Stimulated activated CD8-positive, alpha-beta memory T cell treated with anti-CD3 and anti-CD28 coated beads, Interleukin-7, amount 100 ng/mL, for 1 hour (primary cell): ENCODE measurements at places on chromosomes 3 and 15.

- no peak for DNase-seq
These were observed 310.5 kb upstream of the THBS1 start for GRCh38 chr15:39270221-39270855.

GRCh38 chr3:176041812-176042211 is 1155.5 kb downstream of the TBL1XR1 start:
- DNase-seq = no peak

GRCh38 chr3:193701953-193702635 is 109.1 kb downstream of the OPA1 start:
- DNase-seq = no peak

DNA sequence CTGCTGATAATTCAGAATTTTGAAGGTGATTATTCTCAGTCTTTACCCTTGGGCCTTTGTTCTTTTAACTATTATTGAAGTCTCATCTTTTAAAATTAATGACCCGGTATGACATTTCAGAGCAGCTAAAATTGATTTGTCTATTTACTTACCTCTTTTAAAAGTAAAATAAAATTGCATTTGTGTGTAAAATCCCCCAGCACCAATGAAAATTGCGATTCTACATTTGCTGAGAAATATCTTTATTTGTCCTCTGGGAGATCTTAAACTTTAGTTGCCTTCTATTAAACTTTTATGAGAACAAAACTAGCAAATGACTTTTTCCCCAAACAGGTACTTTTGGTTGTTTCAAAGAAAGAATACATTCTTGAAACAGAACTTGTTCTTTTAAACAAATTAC is 7.5 kb upstream of the IL5RA start:
- DNase-seq = no peak

- no peak for DNase-seq
These were observed 19.8 kb downstream of the CMTM7 start for GRCh38 chr3:32411442-32411841.

DNA sequence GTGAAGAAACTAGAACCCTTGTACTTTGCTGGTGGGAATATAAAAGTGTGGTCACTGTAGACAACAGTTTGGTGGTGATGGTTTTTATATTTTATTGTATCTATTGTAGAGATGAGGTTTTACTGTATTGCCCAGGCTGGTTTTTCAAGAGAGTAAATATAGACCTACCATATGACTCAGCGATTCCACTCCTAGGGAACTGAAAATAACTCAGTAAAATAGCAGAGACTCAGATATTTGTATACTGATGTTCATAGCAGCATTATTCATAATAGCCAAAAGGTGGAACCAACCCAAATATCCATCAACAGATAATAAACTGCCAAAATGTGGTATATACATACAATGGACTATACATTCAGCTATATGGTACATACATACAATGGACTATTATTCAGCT is 68.8 kb upstream of the IL12A start:
- DNase-seq = no peak
